ENCODE measurements at places on chromosomes 7 and 10.

GRCh38 chr7:38796626-38797501, 112.1 kb downstream of the VPS41 start:
- peak; percentile 40 for DNase-seq

DNA sequence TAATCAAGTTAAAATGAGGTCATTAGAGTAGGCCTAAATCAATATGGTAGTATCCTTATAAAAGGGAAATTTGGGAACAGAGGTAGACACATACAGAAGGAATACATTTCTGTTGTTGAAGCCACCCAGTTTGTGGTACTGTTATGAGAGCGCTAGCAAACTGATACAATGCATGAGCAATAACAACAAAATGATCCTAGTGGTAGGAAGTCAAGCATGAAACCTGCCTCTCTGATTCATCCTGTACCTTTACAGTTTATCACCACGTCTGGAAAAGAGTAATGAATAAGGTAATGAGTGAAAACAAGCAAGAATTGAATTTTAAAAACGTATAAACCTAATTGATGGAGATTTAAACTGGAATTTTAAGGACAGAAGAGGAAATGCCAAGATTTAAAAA, 217.2 kb downstream of the PCLO start:
- DNase-seq, result no peak

- no peak for DNase-seq
These were observed 41.2 kb downstream of the DNAJC1 start for GRCh38 chr10:21962358-21962757.

- DNase-seq, result no peak
These were observed 19.9 kb downstream of the TCAF1 start for GRCh38 chr7:143882020-143882603.

DNA sequence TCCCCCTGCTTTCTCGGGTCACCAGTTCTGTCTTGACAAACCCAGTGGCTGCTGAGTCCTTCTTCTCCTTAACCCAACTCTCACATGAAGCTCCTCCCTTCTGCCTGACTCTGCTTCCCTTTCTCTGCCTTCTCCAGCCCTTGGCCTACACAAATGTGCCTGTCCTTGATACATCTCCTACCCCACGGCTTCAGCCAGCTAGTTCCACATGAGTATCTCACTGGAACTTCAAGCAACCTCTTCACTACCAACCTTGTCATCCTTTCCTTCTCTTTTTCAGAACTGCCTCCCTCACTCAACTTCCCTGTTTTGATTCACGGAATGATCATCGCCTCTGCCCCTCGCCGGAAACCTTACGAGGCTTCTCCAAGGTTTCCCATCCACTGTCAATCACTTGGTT, 55.9 kb downstream of the PDIA4 start:
- DNase-seq, result peak; percentile 80

DNA sequence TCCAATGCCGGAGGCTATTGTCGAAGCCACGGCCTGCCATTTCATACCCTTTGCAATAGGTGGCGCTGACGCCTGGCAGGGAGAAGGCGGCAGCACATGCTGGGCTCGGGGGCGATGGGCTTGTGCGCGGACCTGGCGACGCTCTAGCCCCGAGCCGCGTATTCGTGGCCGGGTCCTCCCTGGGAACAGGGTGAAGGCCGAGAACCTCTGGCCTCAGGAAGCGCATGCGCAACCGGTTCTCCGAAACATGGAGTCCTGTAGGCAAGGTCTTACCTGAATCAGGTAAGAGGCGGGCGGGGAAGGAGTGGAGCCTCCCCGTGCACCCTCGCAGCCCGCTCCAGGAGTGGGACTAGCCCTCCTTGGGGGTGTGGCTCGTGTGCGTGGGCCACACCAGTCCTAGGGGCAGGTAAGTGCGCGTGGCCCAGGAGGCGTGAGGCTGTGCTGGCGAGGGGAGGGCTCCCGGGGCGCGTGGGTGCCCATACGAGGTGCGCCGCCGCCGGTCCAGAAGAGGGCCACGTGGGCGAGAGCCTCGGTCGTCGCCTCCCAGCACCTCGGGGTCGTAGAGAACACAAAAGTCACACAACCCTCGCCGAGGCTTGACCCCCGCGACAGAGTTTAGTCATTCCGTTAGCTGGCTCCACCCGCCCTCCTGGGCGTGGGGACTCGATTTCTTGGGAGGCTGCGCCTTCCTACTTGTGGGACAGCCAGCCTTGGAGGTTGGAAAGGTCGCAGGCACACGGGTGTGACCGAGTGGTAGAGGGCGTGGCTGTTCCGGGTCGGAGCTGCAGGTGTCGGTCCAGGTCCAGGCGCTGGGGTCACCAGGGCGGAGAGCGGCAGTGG, 5.6 kb upstream of the MEST start:
- DNase-seq, result peak; percentile 47

- DNase-seq, result no peak
These were observed 3.7 kb downstream of the GPR26 start for GRCh38 chr10:123669886-123670285.

DNA sequence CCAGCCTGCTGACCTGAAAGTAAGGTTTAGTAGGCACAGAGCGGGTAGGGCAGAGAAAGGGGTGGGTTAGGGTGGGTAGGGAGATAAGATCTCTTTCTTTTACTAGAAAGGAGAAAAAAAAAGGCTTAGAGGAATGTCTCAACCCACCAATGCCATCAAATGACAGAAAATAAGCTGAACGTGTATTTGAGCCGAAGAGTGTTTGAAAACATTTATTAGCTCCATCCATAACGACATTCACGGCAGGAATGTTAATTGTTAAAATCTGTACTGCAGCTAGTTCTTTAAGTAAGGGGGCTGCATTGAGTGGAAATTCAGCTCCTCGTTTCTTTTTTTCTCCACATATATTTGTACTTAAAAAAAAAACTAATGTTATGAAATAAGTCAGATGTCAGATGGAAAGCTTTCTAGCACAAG, 63.7 kb upstream of the ARID5B start:
- no peak for DNase-seq

DNA sequence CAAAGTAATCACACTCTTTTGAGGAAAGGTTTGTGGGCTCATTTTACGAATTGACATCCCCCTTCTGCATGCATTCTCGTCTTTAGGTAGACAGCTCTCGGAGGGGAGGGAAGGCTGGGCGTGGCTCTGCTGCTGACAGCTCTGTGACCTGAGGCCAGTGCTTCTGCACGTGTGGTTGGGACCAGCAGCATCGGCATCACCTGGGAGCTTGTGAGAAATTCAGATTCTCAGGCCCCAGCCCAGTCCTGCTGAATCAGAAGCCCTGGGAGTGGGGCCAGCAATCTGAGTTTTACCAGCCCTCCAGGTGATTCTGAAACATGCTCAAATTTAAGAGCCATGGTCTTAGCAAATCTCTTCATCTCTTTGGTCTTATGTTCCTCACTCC, 89.4 kb downstream of the JCAD start:
- DNase-seq, result no peak

- DNase-seq, result no peak
These were observed 79.8 kb upstream of the IFRD1 start for GRCh38 chr7:112370436-112370835.

- DNase-seq, result no peak
These were observed 2.5 kb upstream of the LAMB4 start for GRCh38 chr7:108132551-108133265.

DNA sequence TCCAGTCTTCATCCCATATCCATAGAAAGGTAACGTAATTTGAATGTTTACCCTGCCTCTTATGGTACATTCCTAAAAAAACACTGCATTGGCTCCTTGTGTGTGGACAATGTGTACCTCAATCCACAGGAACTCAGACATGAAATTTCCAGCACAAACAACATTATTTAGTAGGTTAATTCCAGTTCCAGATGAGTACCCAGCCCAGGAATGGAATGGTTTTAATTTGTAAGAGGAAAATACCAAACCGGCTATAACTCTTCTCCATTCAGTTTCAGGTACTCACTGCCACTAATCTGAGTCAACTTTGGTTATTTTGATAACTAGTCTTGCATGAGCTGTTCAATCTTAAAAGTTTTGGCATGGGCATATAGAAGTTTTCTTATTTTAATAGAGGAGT, 39.0 kb downstream of the TFPI2 start:
- no peak for DNase-seq

DNA sequence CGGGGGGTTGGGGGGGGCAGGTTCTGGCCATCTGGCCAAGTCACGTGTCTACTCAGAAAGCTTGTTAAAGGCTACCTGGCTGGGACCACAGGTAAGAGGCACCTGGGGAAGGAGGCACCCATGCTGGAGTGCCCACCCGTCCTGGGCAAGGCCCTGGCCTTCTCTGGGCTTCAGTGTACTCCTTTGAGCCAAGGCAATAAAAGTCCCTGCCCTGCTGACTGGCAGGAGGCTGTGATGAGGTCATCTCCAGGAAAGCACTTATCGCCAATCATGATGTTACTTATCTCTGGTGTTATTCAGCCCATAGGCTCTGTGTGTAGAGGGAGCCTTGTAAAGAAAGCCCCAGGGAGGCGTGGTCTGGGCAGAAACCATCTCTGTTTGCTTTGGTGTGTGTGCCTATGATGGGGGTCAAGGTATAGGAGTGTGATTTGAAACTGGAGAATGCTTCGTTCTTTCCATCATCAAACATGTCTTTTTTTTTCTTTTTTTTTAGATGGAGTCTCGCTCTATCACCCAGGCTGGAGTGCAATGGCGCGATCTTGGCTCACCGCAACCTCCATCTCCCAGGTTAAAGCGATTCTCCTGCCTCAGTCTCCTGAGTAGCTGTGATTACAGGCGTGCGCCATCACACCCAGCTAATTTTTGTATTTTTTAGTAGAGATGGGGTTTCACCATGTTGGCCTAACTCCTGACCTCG, 2.5 kb upstream of the CLDN4 start:
- peak; percentile 56 for DNase-seq

- DNase-seq, result no peak
These were observed 5.8 kb upstream of the SLC13A4 start for GRCh38 chr7:135733603-135734342.

GRCh38 chr7:111012799-111013675, 77.9 kb upstream of the LRRN3 start:
- DNase-seq, result peak; percentile 42

DNA sequence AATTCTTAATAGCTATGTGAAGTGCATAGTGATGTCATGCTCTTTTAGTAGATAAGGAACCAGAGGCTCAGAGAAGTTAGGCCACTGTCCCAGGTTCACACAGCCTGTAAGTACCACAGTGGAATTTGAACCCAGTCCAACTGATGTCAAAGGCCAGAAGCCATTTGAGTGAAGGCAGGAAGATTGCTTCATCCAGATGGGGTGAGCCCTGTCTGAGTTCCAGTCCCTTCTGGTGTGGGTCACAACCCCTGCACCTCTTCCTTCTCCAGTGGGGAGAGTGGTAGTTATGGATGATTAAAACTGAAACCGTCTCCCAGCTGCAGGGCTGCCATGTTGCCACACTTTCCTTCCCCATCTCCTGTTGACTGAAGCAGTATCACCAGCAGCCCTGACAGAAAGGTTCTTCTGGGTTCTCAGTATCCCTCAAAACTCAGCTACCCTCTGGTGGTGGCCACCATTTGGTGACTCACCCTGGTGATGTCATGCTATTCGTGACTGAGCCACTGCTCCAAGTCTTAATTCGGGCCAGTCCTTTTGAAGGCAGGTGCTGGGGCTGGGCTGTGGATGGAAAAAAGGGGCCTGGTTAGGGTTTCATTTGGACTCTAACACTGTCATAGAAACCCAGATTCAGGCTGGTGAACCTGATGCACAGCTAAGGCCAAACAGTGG, 1.5 kb upstream of the C10orf95 start:
- DNase-seq, result peak; percentile 97

DNA sequence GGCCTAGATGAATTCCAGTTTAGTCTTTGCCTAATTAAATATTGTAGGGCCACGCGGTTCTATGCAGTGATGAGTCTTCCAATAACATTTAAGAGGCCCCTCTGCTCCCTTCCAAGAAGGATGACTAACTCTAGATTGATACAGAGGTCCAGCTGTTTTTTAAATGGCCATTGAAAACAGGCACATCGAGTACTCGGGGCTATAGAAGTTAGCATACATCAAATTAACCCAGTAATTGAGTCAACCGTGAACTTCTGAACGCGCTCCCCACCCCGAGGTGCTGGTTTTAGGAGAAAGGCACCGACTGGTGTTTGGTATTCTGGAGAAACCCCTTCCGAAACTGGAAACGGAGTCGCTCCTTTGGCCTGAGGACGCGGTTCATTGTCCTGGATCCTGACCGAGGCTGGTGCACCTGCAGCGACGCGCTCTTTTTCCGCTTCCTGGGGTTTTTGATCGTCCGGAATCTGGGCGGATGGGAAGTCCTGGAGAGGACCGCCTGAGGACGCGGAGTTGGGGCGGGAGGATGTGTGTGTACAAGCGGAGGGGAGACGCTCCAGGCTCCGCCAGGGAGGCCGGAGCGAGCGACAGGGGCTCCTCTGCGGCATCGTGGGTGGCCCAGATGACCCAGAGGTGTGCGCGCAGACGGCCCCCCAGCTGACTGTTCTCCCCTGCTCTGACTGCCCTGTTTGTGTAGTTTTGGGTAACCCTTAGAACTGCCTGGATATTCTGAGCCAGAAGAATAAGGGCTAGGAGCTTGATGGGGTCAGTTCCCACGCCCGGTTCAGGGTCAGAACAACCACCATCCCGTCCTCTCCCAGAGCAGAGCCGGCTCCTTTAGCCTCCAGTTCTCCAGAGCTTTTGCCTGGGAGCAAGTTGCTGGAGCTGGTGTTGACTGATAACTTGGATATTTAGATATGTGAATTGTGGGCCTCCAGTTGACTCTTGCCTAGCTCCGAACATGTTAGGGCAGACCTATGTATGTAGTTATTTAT, 711 bp downstream of the FAM221A start:
- peak; percentile 35 for DNase-seq

- DNase-seq, result peak; percentile 46
These were observed 106.8 kb downstream of the UBE2H start for GRCh38 chr7:129845972-129846327.

- DNase-seq, result no peak
These were observed 22.9 kb upstream of the GPR22 start for GRCh38 chr7:107446988-107447387.

- DNase-seq, result no peak
These were observed 393.6 kb upstream of the CELF2 start for GRCh38 chr10:10623958-10624566.

GRCh38 chr7:27119412-27119911, 11.1 kb downstream of the HOXA4 start:
- no peak for DNase-seq

DNA sequence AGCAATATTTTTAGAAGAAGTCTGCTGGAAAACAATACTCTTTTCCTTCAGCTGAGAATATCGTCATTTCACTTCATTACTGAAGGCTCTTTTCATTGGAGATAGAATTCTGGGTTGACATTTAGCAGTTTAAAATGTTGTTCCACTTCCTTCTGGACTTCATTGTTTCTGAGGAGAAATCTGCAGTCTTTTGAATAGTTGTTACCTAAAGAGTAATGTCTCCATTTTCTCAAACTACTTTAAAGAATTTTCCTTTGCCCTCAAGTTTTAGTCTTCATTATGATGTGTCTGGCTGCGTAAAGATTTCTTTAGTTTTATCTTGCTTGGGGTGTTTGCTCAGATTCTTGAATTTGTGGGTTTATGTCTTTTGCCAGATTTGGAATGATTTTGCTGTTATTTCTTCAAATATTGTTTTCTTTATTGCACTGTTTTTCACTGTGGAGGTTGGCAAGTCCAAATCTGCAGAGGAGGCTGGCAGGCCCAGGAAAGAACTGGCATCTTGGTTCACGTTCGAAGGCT, 136.3 kb downstream of the DNAJB6 start:
- DNase-seq, result no peak

GRCh38 chr7:135719688-135720087, 8.3 kb downstream of the SLC13A4 start:
- DNase-seq, result no peak

GRCh38 chr7:48390388-48391327, 219.4 kb downstream of the ABCA13 start:
- peak; percentile 81 for DNase-seq
